ENCODE measurements at places on chromosomes 2 and 18. TPM values are rescaled to one million over a fixed set of nuclear protein-coding genes. Genes with fewer than 3 reads are reported as not detected.

RAD51AP2 gene
- 0.11 TPM for total RNA-seq

MC4R gene
- total RNA-seq = not detected

OR6B2 gene
- total RNA-seq = not detected

CCDC85A gene
- 5.3 TPM for total RNA-seq

SANBR gene
- total RNA-seq = 6.9 TPM

SNORC gene
- total RNA-seq = 0.46 TPM

PRKAG3 gene
- total RNA-seq = not detected

RBKS gene
- total RNA-seq = 4.0 TPM

SEMA4C gene
- total RNA-seq = 22.7 TPM

TTR gene
- total RNA-seq = not detected

DNA sequence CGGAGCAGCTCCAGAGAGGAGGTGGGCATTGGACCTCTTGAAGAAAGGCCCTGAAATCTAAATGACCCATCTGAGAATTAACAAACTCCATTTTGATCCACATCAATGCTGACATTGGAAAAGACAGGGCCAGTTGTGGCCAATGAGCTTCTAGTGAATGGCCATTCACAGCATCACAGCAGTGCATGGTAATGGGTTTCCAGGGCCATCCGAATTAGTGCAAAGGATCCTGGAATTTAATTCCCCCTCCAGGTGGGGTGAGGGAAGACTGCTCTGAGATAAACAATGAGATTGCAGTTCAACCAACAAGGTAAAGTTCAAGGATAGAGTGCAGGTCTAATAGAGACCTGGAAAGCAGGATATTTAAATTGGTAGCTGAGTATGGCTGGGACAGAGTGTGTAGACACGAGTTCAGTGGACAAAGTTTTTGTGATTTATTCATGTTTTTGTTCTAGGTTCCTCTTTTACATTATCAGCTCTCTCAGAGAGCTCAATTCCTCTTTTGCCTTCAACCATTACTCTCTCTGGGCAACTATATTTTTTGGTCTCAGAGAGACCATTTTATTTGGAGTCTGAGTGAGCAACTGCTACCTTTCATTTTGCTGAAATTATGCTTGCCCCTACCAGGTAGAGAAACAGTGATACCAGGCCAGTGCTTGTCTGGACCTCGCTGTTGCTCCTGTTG lies 5.0 kb downstream of the TACR1 start:
- no peak for DNase-seq

- no peak for DNase-seq
Measured at GRCh38 chr2:15867194-15868171, 72.9 kb upstream of the MYCN start.

- no peak for DNase-seq
Measured at GRCh38 chr2:228600265-228600664, 418.8 kb upstream of the SPHKAP start.

DNA sequence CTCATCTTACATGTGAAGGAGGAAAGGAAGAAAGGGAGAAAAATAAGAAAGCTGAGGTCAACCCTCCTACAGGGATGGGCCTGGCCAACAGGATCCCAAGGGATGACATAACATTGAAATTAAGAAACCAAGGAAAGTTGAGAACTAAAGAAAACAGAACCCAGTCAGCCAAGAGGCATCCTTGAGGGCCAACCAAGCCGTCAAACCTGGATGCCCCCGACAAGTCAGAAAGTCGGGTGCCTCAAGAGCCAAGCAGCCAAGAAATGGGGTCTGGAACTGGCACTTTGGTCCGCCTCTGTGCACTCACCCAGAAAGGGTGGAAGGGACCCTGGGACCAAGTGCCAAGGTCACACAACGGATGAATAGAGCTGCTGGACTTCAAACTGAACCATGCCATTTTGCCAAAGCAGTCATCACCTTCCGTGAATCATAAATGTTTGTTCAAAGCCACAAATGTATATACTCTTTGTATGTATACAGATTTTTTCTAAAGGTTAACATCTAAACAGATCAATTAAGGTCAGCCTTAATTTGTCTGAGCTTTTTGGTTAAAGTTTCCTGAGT lies 27.0 kb upstream of the PTPN4 start:
- DNase-seq = no peak

GRCh38 chr18:9716780-9717563 lies 8.9 kb downstream of the RAB31 start:
- DNase-seq = no peak

GRCh38 chr2:231211486-231211885 lies 13.1 kb downstream of the ARMC9 start:
- DNase-seq = no peak

DNA sequence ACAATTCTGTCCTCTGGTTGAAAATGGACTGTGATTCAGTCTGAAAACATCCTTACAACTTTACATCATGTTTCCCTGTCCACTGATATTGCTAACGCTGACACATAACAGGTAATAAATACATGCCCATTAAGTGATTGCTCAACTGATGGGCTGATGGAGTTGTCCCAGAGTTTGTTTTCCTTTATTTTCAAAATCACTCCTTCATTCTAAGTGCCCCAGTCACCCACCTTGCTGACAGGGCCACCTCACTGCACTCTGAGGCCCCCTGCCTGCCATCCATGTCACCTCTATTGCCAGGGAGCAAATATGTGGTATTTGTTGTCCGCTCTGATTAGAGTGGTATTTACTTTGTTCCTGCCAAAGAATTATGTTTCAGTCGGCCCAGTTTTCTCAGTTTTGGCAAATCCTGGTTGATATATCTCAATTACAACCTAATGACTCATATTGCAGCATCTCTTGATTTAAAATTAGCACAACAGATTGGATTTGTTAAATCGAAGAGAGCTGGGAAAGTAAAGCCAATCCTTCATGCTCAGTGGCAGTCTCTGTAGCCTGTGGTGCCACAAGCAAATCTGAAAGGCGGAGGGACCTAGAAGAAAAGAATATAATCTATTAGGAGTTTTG lies 105.1 kb downstream of the RDH14 start:
- DNase-seq = no peak

- no peak for DNase-seq
Measured at GRCh38 chr2:98569197-98569793, 39.0 kb downstream of the COA5 start.

DNA sequence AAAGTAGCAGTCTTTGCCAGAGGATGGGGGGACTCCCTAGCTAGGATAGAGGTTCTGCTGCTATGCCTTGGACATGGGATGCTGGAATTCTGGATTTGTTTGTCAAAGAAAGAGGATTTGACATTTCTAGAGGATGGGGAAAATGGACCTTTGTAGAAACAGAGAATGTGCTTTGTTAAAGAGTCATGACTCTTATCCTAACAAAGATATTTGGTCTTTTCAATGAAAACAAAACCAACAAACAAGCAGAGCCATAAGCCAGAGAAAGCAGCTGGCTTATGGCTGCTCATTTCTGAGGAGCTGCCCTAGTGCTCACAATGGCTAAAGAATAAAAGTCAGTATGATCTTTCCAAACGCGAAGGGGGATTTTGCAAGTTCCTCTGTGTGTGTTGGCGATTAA lies 40.8 kb upstream of the MAPRE2 start:
- DNase-seq = no peak

- no peak for DNase-seq
Measured at GRCh38 chr2:1864981-1865421, 120.7 kb upstream of the PXDN start.

DNA sequence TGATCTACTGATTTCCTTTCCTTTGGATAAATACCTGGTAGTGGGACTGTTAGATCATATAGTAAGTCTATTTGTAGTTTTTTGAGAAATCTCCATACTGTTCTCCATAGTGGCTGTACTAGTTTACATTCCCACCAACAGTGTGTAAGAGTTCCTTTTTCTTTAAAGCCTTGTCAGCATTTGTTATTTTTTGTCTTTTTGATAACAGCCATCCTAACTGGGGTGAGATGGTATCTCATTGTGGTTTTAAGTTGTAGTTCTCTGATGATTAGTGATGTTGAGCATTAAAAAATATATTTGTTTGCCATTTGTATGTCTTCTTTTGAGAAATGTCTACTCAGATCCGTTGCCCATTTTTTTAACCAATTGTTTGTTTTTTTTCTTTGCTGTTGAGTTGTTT lies 33.9 kb upstream of the EPG5 start:
- DNase-seq = no peak

DNA sequence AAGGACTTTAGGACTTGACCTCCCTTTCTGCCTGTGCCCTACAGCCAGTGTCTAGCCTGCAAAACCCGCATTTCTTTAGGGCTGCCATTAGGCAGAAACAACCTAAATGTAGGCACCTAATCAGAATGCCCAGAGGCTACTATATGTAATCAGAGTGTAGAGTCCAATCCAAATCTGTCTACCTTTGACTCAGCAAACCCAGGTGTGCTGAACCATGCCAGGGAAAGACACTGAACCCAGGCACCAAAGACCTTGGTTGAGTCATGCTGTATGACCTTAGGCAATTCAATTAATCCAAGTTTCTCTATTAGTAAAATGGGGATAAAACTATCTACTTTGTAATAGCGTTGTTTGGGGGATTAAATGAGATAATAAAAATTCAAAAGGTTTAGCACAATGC lies 20.7 kb downstream of the CAPN14 start:
- DNase-seq = no peak

DNA sequence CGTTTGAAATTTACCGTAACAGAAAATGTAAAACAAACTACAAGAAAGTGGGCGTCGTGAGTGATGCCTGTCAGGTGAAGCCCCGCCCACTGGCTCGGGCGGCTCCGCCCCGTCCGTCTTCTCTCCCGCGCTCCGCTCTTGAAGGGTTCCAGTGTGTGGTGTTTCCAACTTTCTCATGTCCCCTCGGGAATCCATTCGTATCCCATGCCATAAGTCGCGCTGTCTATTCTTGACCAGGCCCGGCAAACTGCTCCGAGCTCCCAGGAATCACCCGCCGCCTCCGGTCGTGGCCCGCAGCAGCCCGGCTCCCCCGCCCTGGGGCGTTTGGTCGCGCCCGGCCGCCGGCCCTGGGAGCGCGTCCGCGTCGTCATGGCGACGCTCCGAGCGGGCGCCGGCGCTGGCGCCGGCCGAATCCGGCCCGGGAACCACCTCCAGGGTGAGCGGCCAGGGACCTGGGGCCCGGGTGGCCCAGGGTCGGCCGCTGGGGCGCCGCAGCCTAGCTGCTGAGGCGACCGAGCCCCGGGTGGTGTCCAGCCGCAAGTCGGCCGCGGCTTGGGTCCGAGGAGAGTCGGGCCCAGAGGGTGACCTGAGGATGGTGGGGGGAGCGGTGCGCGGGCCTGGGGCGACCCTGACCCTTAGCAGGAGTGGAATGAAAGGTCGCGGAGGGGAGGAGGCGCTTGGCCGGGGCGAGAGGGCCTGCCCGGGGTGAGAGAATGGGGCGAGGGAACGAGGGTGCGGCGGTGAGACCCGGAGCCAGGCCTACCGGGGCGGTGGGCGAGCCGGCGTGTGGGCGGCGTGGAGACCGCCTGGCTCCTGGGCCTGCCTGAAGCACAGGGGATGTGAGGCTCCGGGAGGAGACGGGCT lies at the start of gene CFAP221:
TSS of gene CFAP221 (plus strand) at position 375 of the 864 bp plus-strand sequence. CDS start 1,683 bp downstream, outside the sequence.
- DNase-seq = no peak

DNA sequence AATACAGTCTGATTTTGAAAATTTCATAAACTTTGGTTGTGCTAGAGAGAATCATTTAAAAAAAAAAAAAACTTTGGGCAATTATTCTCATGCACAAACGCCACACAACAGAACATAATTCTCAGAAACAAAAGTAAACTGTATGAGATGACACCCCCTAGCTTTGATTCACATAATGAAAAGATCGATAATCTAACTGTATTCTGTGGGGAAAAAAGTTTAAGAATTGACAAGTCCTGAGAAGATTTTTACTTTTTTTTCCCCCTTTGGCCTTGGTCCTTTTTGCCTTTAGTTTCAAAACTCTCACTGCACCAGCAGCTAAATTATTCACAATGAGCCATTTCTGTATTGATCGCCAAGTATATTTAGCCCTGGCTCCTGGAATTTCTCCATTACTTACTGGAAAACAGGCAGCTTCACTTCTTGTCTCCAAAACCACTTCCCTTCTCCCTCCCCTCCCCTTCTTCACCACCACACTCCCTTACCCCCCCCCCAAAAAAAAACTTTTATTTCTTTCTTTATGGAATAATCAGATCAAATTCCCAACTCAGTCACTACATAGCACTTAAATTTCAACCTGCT lies 2.0 kb downstream of the IKZF2 start:
- no peak for DNase-seq

DNA sequence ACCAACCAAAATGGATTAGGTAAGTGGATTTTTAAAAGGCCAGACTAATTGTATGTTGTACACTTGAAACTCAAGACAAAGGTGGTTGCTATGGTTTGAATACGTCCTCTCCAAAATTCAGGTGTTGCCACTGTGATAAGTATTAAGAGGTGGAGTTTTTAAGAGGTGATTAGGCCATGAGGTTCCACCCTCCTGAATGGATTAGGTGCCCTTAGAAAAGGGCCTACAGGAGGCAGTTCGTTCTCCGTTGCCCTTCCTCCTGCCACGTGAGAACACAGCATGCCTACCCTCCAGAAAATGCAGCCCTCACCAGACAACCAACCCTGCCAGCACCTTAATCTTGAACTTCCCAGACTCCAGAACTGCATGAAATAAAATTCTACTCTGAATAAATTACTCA lies 51.2 kb downstream of the CHMP3 start:
- DNase-seq = no peak
